ENCODE measurements at places on chromosomes 12 and 14. TPM values are rescaled to one million over a fixed set of nuclear protein-coding genes. Genes with fewer than 3 reads are reported as not detected.

GRCh38 chr14:103684471-103684870 lies 30.8 kb downstream of the XRCC3 start:
- H3K4me1 ChIP-seq, result no peaks in the 10 kb centered on the region
- DNase-seq, result no peak
- H3K27me3 ChIP-seq, result no peaks in the 10 kb centered on the region
- H3K36me3 ChIP-seq, result peaks cover 42% of the 10 kb centered on the region
- H3K4me3 ChIP-seq, result no peak overlapping the region

DNA sequence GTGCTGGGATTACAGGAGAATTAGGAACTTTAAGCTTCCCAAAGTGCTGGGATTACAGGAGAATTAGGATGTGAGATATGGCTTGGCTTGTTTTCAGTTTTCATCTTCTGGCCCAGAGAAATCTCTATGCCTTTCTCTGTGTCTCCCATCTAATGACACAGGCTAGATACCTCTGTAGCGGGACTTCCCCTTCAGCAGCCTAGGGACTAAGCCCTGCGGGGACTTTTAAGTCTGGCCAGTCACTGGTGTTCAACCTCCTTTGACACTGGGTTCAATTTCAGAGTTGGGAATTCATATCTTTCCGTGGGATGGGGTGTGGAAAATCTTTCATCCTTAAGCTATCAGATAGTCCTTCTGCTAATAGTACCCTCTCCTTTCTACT lies 6.2 kb downstream of the RFC5 start:
- no peaks in the 10 kb centered on the region for H3K27me3 ChIP-seq
- no peak overlapping the region for H3K27ac ChIP-seq
- no peaks in the 10 kb centered on the region for H3K4me1 ChIP-seq
- DNase-seq, result no peak
- no peak overlapping the region for H3K4me3 ChIP-seq

DNA sequence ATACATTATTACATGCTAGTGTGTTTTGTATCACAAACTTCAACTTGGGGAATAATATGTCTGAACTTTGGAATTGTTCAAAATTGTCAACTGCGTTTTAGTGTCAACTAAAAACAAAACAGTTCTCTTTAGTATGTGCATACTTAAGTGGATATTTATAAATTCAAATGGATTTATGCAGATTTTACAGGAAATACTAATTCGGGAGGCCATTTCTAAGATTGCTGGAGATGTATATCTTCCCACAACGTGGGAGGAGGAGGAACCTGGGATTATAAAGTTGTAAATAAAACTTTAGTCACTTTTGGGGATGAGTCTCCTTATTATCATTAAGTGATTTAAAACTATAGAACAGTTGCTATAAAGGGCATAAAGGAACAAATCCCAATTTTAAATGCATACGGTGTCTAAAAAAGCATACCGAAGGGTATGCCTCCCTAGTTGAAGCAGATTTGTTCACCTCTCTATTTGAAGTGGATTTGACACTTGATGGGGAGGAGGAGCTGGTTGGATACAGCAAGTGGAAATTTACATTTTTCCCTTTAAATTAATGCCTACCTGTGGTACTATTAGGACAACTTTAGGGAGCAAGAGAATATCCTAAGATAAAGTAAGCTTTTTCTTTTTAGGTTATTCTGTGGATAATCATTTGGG lies 2.7 kb downstream of the PDE3A start:
- H3K27ac ChIP-seq, result no peak overlapping the region
- no peaks in the 10 kb centered on the region for H3K36me3 ChIP-seq
- H3K4me1 ChIP-seq, result no peaks in the 10 kb centered on the region

GRCh38 chr14:74705613-74706500 lies 7.0 kb downstream of the AREL1 start:
- H3K4me3 ChIP-seq, result no peak overlapping the region
- DNase-seq, result no peak

GRCh38 chr14:105249182-105250007 lies 1.1 kb downstream of the BTBD6 start:
- peaks cover 4% of the 10 kb centered on the region for H3K4me1 ChIP-seq
- no peaks in the 10 kb centered on the region for H3K27me3 ChIP-seq

- DNase-seq, result no peak
- no peaks in the 10 kb centered on the region for H3K27me3 ChIP-seq
- H3K4me1 ChIP-seq, result peaks cover 48% of the 10 kb centered on the region
These were observed 118.3 kb downstream of the NCOR2 start for GRCh38 chr12:124448955-124449622.

GRCh38 chr14:68392393-68393141 lies 400.3 kb downstream of the ZFP36L1 start:
- H3K4me1 ChIP-seq, result peaks cover 7% of the 10 kb centered on the region
- no peaks in the 10 kb centered on the region for H3K27me3 ChIP-seq
- no peak for DNase-seq
- H3K27ac ChIP-seq, result no peak overlapping the region
- H3K36me3 ChIP-seq, result no peaks in the 10 kb centered on the region

GRCh38 chr12:12636641-12637040 lies 25.0 kb downstream of the CREBL2 start:
- H3K36me3 ChIP-seq, result peaks cover 22% of the 10 kb centered on the region
- H3K27me3 ChIP-seq, result no peaks in the 10 kb centered on the region
- no peak overlapping the region for H3K27ac ChIP-seq

GNB3 gene
- total RNA-seq, result 2.2 TPM

KCNC2 gene
- total RNA-seq, result not detected

PLEKHH1 gene
- 0.30 TPM for total RNA-seq

INHBC gene
- total RNA-seq, result 0.28 TPM

PLXNC1 gene
- total RNA-seq, result 0.05 TPM
